ENCODE measurements at places on chromosomes 3 and 15.

DNA sequence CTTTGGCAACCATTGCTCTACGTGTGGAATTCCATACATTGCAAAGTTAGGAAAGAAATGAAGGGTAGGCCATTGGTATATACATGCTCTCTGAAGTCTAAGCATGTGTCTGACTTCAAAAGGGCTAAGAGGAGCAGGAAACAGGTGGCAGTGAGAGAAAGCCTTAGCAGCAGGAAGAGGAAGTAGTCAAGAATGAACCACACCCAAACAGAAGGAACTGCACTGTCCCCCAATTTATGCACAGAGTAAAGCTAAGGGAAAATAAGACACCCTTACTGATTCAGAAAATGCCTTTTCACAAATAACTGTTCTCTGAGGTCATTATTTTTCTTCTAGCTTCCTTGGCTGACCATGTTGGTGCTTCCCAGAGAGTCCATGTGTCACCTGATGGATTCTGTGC, 575.4 kb downstream of the NTRK3 start:
- peak; percentile 13 for ATAC-seq

GRCh38 chr15:96089405-96090058, 241.0 kb upstream of the NR2F2 start:
- no peak for ATAC-seq

- ATAC-seq: no peak
Measured at GRCh38 chr3:97960551-97960950, 11.7 kb downstream of the RIOX2 start.

DNA sequence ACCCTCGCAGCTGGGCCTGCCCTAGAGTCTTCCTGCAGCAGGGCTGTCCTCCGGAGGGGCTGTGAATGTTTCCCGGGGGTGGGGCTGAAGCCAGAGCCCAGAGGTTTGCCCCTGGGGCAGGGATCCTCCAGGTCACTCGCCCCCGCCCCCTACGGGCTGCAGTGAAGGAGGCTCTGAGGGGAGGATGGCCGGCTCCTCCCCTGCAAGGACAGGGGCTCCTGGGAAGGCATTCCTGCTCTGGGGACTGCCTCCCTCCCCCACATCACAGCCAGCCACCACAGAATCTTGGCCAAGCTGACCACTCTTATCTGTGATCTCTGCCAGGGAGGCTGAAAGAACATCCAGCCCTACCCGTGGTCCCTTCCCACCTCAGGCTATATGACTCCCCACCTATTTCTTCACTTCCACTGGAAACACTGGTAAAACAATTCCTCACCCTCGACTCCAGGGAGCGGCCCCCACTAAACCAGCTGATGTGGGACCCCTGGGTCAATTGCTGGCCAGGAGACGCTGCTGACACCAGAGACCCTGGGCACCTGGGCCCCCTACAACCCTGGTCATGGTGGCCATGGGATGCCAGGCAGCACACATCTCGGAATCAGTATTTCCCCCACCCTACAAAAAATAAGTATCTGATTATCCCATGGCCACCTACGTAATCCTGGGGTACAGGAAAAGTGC, 66.0 kb downstream of the HMCES start:
- peak; percentile 33 for ATAC-seq

GRCh38 chr15:90046911-90047392, 45.8 kb downstream of the ZNF710 start:
- no peak for ATAC-seq

DNA sequence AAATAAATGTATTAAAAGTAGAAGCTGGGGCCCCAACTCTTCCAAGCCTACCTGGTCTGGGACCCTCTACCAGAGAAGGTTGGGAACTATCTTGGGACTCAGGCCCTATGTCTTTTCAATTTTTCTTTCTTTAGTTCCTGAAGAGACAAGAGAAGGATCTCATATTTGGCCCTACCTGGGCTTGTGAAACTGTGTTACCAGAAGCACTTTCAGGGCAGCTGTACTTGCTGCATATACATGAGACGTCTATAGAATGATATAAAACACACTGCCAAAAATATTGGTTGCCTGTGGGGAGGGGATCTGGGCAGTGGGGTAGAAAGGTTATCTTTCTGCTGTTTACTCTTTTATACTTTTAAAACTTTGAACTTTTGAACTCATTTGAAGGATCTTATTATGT, 604 bp upstream of the EPB42 start:
- ATAC-seq: no peak

DNA sequence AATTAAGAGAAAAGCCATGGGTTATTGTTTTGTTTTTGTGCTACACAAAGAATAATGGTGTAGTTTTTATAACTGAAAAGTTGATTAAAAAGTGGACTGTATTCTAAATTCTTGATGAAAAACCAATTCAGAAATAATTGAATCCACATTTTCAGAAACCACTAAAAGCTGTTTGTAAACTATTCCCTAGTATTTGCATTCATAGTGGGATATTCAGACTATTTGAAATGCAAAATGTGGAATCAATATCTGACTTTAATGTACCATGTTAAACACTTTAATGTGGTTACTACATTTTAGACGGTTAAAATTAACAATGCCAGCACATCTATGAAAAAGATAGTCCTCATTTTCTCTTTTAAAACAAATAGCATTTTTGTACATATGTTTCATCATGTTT, 104.6 kb downstream of the ZIC4 start:
- ATAC-seq: no peak

DNA sequence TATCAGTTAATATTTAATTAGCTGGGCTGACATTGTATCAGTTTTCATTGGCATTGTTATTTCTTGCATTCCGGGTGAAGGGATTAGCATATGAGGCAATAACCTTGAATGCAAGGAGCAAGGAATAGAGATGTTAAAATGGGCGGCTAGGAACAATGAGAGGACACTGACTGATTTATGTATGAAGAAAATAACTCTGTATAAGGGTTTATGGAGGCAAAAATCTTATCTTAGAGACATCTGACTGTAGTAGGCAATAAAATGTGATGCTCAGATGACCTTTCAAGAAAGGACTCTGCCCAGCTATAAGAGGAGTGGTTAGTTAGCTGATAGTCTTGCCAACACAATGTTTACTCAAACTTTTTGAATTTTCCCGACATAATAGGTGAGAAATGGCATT, 158.3 kb downstream of the EFHB start:
- no peak for ATAC-seq

- no peak for ATAC-seq
Measured at GRCh38 chr3:177729956-177730681, 532.8 kb upstream of the TBL1XR1 start.

- ATAC-seq: no peak
Measured at GRCh38 chr3:12117473-12117872, 41.2 kb downstream of the TIMP4 start.

- ATAC-seq: no peak
Measured at GRCh38 chr3:190125436-190126068, 4.9 kb upstream of the P3H2 start.

DNA sequence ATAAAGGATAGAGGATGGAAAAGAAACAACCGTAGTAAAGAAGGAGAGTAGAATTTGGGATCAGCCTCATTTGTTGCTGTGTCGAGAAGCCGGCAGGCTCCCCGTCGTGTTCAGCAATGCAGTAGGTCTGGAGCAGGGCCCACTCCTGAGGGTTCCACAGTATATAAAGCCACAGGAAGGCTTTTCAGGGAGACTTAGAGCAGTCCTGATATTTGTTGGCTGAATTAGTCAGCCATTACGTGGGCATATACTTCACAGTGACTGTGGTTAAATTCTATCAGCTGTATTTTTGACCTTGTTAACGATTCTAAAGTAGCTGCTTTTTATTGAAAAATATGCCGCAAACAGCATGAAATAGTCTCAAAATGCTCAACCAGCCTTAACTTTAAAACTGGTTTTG, 149.5 kb downstream of the ITPR1 start:
- ATAC-seq: no peak

GRCh38 chr3:123685780-123686179, 100.9 kb upstream of the HACD2 start:
- no peak for ATAC-seq

DNA sequence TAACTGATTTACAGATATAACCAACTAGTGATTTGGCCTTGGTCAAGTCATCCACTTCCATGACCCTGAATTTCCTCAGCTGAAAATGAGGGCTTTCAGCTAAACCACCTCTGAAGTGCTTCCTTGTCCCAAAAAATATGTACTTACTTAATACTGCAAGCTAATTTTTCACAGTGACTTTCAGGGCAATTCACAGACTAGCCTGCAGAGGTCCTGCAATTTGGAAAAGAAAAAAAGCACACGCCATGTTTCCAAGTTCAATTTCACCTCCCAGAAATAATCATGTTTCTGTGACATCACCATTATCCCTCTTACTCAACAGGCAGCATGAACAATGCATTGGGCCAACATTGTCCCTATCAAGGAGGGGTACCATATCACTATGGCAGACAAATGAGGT, 218.2 kb downstream of the SHOX2 start:
- ATAC-seq: no peak

DNA sequence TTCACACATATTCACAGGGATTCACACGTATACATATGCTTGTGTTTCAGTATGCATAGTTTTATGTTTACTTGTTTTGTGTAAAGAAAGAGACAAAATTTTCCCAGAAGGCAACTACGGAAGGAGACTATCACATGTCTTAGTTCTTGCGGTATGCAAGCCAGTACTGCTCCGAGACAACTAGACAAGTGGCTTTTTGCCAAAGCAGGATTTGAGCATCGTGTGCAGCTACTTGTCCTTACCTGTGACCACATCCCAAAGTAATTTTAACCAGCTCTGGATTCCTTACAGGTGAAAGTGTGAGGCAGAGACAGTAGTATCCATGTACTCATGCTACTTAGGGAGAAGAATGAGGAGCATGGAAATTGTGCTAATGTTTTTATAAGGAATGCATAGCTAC, 591.4 kb upstream of the NR2F2 start:
- peak; percentile 35 for ATAC-seq

DNA sequence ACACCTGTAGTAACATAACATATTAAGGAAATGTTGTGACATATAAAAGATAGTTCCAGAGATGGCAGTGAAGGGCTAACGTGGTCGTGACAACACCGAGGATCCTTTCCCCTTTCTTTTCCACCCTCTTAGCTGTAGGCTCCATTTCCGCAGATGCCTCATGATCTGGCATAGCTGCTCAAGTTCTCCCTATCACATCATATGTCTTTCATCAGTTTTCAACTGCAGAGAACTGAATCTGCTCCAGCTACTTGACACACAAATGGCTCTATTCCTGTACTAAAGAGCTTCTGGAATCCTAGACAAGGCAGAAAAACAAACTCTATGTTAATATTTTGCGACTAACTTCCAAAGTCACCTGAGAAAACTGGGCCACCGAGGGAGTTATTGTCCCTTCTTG, 275.0 kb upstream of the SLCO3A1 start:
- no peak for ATAC-seq

GRCh38 chr3:56101576-56101975, 366.7 kb downstream of the ERC2 start:
- ATAC-seq: no peak

- ATAC-seq: no peak
Measured at GRCh38 chr3:196518966-196519717, 4.0 kb upstream of the SMCO1 start.

DNA sequence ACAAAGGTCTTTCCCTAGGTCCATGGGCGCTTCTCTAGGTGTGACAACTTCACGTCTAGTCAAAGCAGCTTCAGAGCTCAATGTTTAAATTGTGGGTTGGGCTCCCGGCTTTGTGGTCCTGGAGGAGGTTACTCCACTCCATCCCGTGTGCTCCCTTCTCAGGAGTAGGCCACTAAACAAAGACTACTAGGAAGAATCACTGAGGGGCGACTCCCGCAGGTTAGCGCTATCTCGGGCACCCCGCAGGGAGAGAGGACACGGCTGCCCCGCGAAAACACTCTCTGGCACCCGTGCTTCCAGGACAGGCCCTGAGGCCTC, 500 bp downstream of the PARP6 start:
- peak; percentile 1 for ATAC-seq

DNA sequence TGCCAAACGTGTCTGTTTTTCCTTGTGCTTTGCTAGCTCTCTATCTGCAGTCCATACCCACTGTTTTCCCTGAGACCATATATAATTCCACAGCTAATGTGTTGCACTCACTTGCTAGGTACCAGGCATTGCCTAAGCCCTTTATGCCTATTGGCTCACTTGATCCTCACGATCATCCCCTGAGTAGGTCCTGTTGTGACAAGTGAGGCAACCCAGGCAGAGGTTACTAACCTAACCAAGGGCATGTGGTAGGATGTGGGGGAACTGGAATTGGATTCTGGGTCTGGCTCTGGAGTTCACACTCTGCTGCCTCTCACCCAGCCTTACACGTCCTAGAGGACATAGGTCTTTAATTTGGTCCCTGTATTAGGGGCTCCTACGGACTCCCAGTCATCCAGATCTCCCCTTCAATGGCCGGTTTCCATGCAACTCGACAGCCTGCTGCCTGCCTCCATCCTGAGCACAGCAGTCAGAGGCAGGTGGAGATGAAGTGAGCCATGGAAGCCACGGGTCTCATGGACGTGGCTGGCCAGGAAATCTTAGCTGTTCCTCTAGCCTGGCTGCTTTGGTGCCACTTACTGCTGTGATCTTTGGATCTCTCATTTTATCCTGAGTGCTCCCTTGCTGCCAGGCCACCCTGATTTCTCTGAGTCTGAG, 38.9 kb upstream of the MYZAP start:
- ATAC-seq: no peak

DNA sequence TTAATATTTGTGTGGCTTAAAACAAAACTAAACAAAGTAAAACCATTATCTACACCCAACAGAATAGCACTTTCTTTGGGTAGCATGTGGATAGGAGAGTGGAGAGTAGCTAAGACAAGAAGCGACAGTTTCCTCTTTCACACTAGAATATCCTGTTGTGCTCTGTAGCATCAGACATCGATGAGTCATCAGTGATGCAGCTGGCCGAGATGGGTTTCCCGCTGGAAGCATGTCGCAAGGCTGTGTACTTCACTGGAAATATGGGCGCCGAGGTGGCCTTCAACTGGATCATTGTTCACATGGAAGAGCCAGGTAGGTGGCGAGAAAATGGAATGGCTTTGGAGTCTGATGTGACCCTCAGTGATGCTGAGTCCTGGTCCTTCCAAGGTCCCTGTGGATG, 108.1 kb downstream of the USP13 start:
- ATAC-seq: no peak

GRCh38 chr3:27796365-27796875, 74.3 kb upstream of the EOMES start:
- peak; percentile 54 for ATAC-seq

DNA sequence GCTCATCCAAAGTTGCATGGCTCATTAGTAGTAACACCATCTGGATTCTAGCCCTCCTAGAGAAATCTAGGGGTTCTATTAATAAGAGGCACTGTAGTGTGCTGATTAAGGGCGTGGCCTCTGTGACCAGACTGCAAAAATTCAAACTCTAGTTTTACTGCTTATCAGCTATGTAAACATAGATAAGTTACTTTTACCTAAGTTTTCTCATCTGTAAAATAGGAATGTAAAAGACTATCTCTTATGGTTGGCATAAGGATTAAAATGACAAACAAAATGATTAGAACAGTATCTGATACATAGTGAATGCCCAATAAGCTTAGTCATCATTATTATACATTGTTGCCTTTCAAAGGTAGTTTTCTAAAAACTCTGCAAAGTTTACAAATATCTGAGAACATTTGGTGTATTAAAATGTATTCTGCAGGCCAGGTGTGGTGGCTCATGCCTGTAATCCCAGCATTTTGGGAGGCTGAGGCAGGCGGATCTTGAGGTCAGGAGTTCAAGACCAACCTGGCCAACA, 4.5 kb downstream of the PTX3 start:
- ATAC-seq: no peak

GRCh38 chr3:174162550-174162949, 696.6 kb upstream of the NAALADL2 start:
- ATAC-seq: no peak

GRCh38 chr15:63436872-63437375, 55.3 kb upstream of the CA12 start:
- peak; percentile 95 for ATAC-seq

GRCh38 chr3:31472479-31473390, 60.0 kb upstream of the STT3B start:
- ATAC-seq: no peak

All from motor neuron (in vitro differentiated cells).